ENCODE measurements at places on chromosomes 16 and 17. TPM values are rescaled to one million over a fixed set of nuclear protein-coding genes. Genes with fewer than 3 reads are reported as not detected.

GRCh38 chr17:15920758-15921239, 24.1 kb upstream of the ADORA2B start:
- H3K4me1 ChIP-seq = no peaks in the 10 kb centered on the region
- H3K27ac ChIP-seq = no peak overlapping the region
- H3K4me3 ChIP-seq = no peak overlapping the region
- H3K27me3 ChIP-seq = no peaks in the 10 kb centered on the region
- DNase-seq = no peak

MT1F gene
- total RNA-seq = 1.1 TPM

DNA sequence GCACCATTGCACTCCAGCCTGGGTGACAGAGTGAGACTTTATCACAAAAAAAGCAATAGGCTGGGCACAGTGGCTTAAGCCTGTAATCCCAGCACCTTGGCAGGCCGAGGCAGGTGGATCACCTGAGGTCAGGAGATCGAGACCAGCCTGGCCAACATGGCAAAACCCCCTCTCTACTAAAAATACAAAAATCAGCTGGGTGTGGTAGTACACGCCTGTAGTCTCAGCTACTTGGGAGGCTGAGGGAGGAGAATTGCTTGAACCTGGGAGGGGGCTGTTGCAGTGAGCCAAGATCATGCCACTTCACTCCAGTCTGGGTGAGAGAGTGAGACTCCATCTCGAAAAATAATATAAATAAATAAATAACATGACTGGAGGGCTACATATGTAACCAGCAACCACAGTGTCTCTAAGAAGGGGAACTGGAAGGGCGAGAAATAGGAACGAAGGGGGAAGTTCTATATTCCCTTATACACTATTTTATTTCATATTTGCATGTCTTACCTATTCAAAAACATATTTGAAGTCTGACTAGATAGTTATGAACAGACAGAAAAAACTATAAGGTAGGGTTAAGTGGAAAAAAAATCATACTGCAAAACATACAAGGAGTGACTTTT, 25.9 kb downstream of the MYH11 start:
- DNase-seq = no peak
- no peaks in the 10 kb centered on the region for H3K36me3 ChIP-seq
- no peak overlapping the region for H3K4me3 ChIP-seq
- no peak overlapping the region for H3K27ac ChIP-seq

TMEM204 gene
- total RNA-seq = not detected

DNA sequence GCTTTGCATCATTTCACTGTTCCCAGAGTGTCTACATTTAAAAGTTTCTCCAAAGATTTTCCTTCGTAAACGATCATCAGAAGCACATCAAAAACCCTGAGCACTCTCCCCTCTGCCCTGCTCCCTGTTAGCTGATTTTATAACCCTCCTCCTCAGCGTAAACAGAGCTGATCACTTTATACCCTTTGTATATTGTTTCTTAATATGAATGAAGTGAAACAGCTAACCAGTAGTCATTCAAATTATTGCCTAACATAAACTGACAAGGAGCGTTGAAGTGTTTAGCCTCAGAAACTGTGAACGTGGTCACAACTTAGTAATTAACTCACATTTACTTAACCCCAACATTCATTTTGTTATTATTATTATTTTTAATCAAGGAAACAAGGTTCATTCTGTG, 160.0 kb upstream of the FOXF1 start:
- no peak for DNase-seq
- peaks cover 4% of the 10 kb centered on the region for H3K27me3 ChIP-seq
- no peaks in the 10 kb centered on the region for H3K36me3 ChIP-seq
- no peak overlapping the region for H3K27ac ChIP-seq
- no peak overlapping the region for H3K4me3 ChIP-seq

GRCh38 chr17:17073030-17073564, 30.8 kb downstream of the MPRIP start:
- DNase-seq = no peak
- H3K4me1 ChIP-seq = no peaks in the 10 kb centered on the region
- H3K27me3 ChIP-seq = no peaks in the 10 kb centered on the region
- H3K36me3 ChIP-seq = peaks cover 21% of the 10 kb centered on the region
- no peak overlapping the region for H3K4me3 ChIP-seq

DNA sequence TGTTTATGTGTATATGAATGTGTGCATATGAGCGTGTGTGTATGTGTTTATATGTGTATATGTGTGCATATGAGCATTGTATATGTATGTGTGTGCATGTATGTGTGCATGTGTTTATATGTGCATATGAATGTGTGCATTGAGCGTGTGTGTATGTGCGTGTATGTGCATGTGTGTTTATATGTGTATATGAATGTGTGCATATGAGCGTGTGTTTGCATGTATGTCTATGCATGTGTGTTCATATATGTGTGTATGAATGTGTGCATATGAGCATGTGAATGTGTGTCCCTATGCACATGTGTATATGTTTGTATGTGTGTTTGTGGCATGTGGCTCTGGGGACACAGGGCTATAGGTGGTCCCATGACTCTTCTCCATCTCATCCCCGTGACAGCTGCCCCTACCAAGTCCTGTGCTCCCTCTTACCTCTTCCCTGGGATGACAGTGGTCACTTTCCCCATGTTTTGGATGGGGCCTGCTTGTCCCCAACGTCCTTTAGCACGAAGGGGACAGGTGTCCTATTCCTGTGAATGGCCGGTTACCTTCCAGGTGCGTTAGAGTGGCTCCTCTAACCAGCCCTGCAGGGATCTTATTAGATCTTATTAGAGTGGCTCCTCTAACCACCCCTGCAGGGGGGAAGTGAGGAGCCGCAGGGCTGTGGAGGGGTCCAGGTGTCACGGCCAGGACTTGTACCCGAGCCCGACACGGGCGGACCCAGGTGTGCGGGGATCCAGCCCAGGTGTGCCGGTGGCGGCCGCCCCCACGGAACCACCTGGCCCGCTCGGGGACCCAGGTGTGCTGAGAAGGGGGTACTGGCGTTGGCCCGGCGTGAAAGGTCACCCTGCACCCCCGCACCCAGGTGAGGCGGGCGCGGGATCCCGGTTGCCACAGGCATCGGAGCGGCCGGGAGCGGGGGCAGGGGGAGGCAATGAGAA, 105.6 kb downstream of the SEC14L1 start:
- no peaks in the 10 kb centered on the region for H3K27me3 ChIP-seq
- H3K36me3 ChIP-seq = no peaks in the 10 kb centered on the region
- peak overlapping the region; percentile 44 for H3K27ac ChIP-seq
- DNase-seq = no peak

GRCh38 chr16:54690710-54691109, 240.0 kb upstream of the IRX5 start:
- H3K36me3 ChIP-seq = no peaks in the 10 kb centered on the region
- no peak overlapping the region for H3K27ac ChIP-seq
- H3K4me1 ChIP-seq = no peaks in the 10 kb centered on the region
- no peaks in the 10 kb centered on the region for H3K27me3 ChIP-seq

- DNase-seq = no peak
- no peaks in the 10 kb centered on the region for H3K27me3 ChIP-seq
- no peak overlapping the region for H3K27ac ChIP-seq
- H3K36me3 ChIP-seq = no peaks in the 10 kb centered on the region
Observed at GRCh38 chr17:76866774-76867577, 1.2 kb upstream of the MGAT5B start.

DNA sequence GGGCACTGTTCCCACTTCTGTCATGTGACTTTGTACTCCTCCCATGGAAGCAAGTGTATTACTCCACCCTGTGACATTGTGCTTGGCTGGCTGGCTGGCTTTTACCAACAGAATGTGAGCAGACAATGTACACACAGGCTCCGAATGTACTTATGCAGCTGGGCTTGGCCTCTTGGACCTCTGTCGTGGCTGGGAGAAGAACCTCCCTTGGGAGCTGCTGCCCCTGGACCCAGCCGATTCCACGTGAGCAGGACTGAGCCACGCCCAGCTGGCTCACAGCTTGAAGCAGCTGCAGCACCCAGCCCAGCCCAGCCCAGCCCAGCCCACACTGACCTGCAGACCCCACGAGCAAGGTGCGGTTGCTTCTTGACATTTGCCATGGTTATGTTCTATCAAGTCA, 177.5 kb downstream of the RBFOX3 start:
- no peaks in the 10 kb centered on the region for H3K27me3 ChIP-seq
- no peak for DNase-seq
- no peaks in the 10 kb centered on the region for H3K36me3 ChIP-seq
- no peak overlapping the region for H3K27ac ChIP-seq
- H3K4me3 ChIP-seq = no peak overlapping the region
- H3K4me1 ChIP-seq = no peaks in the 10 kb centered on the region

DNA sequence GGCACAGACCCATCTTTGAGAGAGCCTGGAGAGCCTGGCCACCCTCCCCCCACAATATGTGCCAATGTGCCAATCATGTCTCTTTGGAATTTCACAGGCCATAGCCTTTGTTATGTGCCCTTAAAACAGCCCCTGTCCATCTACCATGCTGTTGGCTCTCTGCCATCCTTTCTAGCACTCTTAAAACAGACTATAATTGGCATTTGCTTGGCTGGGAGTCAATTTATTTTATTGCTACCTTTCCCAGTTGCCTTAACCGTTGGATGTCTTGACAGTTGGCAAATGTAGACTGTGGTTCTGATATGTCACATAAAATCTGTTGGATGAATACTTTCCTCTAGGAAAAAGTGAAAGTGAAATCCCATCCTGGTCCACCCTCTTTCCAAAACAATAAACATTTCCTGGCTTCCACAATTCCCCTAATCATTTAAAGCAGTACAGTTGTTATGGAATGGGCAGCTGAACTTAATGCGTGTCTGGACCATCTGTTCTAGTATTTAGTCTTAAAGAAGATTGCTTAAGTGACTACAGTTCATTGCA, 394.0 kb downstream of the KCNJ2 start:
- no peak for DNase-seq
- H3K27ac ChIP-seq = no peak overlapping the region
- H3K27me3 ChIP-seq = no peaks in the 10 kb centered on the region
- no peak overlapping the region for H3K4me3 ChIP-seq
- H3K36me3 ChIP-seq = no peaks in the 10 kb centered on the region

MYH2 gene
- not detected for total RNA-seq

GRCh38 chr16:27473101-27473900, 71.3 kb downstream of the IL21R start:
- no peak for DNase-seq
- no peak overlapping the region for H3K4me3 ChIP-seq
- H3K27ac ChIP-seq = no peak overlapping the region
- H3K27me3 ChIP-seq = no peaks in the 10 kb centered on the region

- H3K4me3 ChIP-seq = no peak overlapping the region
- H3K4me1 ChIP-seq = peaks cover 47% of the 10 kb centered on the region
- H3K27ac ChIP-seq = peak overlapping the region; percentile 81
Observed at GRCh38 chr16:11181899-11182279, 74.1 kb downstream of the SOCS1 start.

RBFOX1 gene
- total RNA-seq = not detected

ELMO3 gene
- total RNA-seq = 4.7 TPM

HOXB4 gene
- total RNA-seq = 5.8 TPM

GRCh38 chr17:78322858-78323455, 36.9 kb downstream of the SOCS3 start:
- no peaks in the 10 kb centered on the region for H3K27me3 ChIP-seq
- no peak for DNase-seq
- no peak overlapping the region for H3K27ac ChIP-seq
- no peaks in the 10 kb centered on the region for H3K36me3 ChIP-seq

NME2 gene
- total RNA-seq = 781 TPM

DNA sequence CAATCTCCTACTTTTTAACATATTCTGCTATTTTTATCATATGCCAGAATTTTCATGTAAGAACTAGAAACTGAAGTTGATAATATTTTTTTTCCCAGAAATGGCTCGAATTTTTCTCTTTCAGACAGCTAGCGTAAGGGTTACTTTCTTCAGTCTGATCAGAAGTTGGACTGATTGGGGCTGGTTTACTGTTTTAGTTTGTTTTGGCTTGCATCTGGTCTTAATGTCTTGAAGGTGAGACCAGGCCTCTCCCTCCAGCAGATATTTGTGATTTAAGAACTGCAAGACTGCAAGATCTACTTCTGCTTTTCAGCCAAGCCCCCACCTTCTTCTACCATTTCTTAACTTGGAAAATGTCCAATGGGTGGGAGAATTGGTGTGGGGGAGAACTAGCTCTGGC, 266.4 kb downstream of the HAPSTR1 start:
- no peak for DNase-seq
- no peak overlapping the region for H3K4me3 ChIP-seq
- H3K4me1 ChIP-seq = no peaks in the 10 kb centered on the region
- H3K27ac ChIP-seq = no peak overlapping the region
- no peaks in the 10 kb centered on the region for H3K27me3 ChIP-seq

CCL13 gene
- not detected for total RNA-seq

DNA sequence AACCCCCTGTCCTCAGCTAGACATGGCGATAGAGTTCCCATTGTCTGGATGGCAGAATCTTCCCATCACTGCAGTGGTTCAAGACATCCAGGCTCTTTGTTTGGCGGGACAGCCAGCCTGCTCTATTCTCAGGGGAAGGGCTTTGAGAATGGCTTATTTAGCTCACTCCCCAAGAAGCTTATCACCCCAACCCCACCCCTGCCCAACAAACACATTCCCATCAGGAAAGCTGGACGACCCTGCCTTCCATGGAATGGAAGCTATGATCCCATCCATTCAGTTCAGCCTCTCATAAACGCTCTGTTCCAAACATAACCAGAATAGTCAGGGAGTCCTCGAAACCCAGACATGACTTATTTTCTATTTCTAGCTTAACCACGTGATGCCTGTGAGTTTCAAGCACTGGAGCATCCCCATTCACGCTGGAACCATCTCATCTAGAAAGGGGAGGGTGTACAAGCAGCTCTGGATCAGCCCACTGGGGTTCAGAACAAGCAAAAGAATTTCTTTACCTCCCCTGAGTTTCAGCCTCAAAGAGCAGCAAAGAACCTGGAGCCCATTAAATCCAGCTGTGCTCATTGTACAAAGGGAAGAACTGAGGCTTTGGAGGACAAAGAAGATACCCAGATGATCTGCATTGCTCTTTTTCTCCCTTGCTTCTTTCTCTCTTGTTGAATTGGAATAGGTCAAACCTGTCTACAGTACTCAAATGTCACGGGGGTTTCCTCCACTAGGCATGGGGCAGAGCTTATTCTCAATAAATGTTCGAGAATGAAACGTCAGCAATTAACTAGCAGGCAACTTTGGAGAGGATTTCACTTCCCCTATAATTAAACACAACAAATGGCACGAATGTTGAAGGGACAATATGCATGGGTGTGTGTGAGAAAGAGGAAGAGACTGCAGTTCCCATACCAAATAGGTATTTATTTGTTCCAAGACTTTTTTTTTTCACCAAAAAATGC, 93.1 kb downstream of the XYLT1 start:
- peaks cover 35% of the 10 kb centered on the region for H3K4me1 ChIP-seq
- no peaks in the 10 kb centered on the region for H3K27me3 ChIP-seq
- peak overlapping the region; percentile 72 for H3K27ac ChIP-seq
- no peaks in the 10 kb centered on the region for H3K36me3 ChIP-seq
- 0 out of 2 replicates have a peak overlapping the region, but pooled peaks have one; percentile 43 for H3K4me3 ChIP-seq
- DNase-seq = peak; percentile 80

Data from GM12878 (cell line).